ENCODE measurements at places on chromosomes 12 and 14.
A peak's percentile ranks its signal among the peaks of the same experiment; 100 is the strongest.

DNA sequence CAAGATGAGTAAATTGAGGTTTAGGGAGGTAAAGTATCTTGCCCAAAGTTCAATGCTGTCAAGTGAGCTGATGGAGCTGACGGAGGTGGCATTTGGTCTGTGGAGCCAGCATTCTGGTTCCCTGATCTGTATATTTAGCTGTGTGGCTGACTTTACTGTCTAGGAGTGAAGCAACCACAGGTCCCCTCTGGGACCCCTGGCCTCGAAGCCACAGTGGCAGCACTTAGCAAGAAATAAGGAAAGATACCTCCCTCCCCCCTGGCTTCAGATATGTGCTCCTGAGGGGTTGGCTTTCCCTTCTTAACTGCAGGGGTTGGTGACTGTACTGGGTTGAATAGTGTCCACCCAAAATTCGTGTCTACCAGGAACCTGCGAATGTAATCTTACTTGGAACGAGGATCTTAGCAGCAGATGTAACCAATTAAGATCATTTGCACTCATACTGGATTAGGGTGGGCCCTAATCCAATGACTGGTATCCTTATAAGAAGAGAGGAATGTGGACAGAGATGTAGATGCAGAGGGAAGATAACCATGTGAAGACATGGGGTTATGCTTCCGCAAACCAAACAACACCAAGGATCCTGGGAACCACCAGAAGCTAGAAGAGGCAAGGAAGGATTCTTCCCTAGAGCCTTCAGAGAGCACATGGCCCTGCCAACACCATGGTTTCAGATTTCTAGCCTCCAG, 2.0 kb upstream of the ACVR1B start:
- DNase-seq = no peak

DNA sequence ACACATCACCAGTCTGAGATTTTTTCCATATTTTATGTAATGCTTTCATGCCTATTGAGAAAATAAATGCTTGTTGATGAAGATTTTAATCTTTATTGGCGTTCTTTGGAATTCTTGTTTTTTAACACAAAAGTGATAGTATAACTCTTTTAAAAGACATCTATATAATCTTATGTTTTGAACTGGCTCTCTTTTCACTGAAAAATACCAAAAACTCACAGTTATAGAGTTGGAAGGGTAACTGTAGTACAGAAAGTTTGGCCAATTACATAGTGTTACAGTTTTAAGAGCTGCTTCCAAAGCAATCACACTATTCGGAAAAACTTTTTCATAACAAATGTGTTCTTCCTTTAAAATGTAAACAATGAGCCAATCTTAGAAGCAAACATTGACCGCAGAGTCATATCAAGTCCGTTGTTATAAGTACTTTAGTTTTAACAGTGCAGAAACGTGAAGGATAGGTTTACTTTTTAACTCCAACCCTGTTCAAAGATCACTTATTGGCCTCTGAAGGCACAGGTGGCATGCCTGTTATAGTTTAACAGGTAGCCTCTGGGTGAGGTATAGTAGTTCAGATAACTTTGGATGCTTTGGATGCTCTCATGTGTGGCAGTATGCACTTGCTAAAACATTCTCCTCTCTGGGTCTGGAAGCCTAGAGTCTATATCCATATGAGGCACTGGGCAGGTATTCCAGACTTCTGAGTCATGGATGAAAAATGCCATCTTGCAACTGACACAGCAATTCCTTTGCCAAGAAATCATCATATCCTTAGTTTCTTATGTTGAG, 12.1 kb upstream of the NTN4 start:
- DNase-seq = no peak

DNA sequence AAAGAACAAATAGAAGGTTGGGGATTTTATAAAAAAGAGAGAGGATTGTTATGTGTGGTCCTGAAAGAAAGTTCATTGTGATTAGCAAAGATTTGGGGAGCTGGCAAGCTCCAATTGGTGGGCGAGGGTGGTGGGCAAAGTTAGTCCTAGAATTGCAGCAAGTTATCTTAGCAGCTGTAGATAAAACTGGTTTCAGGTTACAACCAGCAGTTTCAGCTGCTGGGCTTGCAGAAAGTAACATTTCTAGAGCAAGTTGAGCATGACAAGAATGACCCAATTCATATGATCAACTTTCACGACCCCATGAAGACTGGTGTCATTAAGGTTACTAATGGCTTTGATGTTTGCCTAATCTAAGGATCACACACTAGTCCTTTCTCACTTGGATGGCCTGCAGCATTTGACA, 177.9 kb upstream of the NUDT4 start:
- DNase-seq = no peak

GRCh38 chr12:132052196-132052932, 91.8 kb downstream of the DDX51 start:
- DNase-seq = peak; percentile 21

DNA sequence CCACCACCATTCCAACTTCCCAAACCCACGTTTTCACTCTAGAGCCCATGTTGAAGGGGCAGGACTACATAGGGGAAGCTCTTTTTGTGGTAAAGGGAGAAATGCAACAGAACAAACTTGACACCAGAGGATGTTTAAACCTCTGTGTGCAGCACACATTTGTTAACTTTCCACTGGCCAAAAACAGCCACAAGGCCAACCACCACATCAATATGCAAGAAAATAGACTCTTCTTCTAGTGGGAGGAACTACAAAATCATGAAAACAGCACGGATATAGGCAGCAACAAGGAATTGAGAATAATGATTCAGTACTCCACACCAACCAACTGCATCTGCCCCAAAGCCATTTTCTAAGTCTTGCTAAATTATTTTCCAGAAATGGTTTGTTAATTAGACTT, 66.3 kb upstream of the CEP83 start:
- no peak for DNase-seq

DNA sequence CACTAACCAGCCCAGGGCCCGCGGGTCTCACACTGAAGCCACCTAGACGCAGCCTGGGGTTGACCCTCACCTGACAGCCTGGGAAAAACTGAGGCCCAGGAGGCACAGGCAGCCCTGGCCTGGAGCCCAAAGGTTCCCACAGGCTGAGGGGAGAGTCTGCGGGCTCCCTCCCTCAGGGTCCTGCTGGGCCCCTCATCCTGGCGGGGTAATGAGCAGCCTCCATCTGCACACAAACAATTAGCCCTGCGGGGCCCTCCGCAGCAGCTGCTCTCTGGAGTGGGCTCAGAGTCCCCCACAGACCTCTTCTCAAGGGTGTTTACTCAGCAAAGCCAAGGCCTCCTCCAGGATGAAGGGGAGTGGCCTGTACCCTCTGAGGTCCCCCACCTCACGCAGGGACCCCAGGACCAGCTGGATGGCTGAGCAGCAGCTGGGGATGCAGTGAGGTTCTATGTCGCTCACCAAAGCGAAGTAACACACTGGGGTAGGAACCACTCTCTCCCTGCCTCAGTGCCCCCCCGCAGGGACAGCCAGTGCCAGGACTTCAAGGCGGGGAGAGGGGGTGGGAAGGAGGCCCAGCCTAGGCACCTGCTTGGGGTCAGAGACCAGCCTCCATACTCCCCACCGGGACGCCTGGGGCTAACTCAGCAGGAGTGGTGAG, 7.3 kb downstream of the AKT1 start:
- DNase-seq = peak; percentile 82

DNA sequence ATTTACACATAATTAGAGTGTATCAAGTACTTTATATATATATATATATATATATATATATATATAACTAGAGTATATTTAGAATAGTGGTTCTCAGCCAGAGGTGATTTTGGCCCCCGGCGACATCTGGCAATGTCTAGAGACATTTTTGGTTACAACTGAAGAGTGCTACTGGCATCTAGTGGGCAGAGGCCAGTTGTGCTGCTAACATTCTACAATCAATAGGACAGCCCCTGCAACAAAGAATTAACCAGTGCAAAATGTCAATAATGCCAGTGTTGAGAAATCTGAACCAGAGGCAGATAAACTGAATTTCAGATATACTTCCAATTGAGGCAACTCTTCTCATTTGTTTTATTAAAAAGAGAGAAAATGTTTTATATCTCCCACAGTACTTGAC, 8.9 kb downstream of the GTF2A1 start:
- no peak for DNase-seq

- no peak for DNase-seq
These were observed 17.7 kb upstream of the SLC38A2 start for GRCh38 chr12:46390304-46390703.

GRCh38 chr12:24360461-24360860, 411.0 kb upstream of the SOX5 start:
- no peak for DNase-seq

DNA sequence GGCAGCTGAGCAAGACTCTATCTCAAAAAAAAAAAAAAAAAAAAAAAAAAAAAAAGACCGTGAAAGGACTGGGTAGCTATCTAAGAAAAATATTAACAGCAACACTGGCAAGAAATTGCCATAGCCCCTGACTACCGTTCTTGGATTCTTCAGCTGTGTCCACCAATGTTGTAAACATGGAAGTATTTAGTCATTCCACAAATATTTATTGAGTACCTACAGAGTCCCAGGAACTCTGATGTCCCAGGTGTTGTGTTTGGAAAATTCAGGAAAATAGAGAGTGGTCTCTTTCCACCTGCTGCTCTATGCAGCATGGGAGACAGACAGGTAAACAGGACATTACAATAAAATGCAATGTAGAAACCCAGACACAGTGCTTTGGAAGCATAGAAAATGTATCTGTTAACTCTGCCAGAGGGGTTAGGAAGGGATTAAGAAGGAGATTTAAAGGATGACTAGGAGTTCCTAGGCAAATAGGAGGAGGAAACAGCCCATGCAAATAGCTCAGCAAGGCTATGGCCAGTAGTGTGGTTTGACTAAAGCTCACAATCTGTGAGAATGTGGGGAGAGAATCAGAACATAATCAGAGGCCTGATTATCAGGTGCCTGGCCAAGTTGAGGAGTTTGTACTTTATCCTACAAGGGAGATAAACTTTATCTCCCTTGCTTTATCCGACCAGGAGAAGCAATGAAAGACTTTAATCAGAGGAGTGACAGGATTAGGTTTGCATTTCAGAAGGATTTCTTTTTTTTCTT, 2.1 kb upstream of the DLST start:
- DNase-seq = no peak

GRCh38 chr12:32229971-32230612, 123.4 kb downstream of the BICD1 start:
- no peak for DNase-seq

- no peak for DNase-seq
These were observed 557.0 kb downstream of the SLC6A15 start for GRCh38 chr12:84355561-84355960.

DNA sequence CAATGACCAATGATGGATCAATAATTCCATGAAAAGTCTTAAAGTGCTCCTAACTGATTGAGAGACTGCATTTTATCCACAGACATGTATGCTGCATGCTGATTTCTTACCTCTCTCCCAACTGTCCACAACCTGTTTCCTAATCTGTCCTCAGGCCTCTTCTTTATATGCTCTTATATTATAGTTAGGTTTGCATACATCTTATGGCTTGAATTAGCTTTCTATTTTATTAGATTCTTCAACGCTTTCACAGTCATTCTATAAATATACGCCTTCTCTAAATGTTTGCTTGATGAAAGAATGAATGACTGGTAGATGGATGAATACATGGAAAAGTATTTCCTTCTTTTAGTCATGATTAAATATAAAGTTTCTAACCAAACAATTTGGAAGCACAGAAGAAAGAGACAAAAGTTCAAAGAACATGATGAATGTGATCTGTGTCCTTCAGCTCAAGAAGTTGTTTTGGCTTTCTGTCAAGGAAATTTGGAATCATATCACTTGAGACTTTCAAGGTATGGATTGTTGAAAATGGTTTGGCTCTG, 91.8 kb upstream of the NPAS3 start:
- DNase-seq = no peak

- DNase-seq = peak; percentile 54
These were observed 1.3 kb downstream of the FGD6 start for GRCh38 chr12:95215949-95216348.

DNA sequence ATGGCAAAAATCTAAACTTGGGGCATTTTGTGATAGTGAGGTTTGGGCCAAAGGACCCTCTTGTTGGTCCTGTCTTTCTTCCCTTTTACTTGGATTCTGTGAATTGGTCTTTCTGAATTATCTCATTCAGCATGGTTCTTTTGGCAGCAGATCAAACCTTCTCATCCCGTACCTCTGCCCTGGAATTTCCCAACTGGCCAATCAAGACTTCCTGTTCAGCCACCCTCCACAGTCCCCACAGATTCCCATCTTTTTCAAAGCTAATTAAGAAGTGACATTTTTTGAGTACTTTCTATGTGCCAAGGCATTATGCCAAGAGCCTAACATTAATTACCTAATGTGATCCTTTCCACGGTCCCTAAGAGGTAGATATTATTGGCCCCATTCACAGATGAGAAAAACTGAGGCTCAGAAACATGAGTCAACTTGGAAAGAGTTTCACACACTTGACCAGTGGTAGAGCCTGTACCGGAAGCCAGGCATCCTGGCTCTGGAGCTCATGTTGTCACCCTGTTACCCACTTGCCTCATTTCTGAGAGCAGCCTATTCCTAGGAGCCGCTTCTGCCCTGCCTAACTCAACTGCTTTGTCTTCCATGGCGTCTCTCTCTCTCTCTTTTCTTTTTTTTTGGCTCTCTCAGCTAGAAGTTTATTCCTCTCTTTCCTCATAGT, 135.9 kb downstream of the C12orf75 start:
- DNase-seq = no peak

DNA sequence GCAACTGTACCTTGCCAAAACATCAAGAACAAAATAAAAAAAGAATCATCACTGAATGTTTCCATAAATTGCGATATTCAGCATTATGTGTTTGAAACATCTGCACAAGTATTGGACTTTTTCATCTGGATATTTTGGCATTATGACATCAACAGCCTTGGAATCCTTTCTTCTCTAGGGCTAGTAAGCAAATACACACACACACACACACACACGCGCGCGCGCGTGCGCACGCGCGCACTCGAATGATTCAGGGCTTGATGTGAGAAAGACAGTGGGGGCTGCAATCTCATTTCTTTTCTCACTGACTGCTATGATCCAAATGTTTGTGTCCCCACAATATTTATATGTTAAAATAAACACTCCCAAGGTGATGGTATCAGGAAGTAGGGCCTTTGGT, 90.0 kb upstream of the SLC38A4 start:
- DNase-seq = no peak

- DNase-seq = no peak
These were observed 53.9 kb downstream of the ATF7 start for GRCh38 chr12:53572134-53572758.

DNA sequence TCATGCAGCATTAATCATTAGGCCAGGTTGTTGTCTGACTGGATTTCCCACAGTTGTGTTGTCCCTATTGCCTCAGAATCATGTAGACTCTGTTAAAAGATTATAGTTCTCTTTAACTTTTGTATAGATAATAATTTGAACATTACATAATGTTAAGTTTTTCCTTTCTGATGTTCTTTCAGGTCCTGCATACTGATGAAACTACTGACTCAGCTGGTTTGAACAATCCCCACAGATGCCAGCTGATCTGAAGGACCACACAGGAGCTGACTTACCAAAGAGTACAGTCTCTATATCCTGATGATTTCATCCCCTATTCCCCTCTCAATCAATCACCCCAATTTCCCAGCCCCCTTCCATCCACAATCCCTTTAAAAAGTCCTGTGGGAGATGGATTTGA, 341.2 kb upstream of the MGAT4C start:
- DNase-seq = no peak

- no peak for DNase-seq
These were observed 4.8 kb downstream of the TXNDC16 start for GRCh38 chr14:52547526-52547925.

Measured in osteoblast (primary cell).